ENCODE measurements at places on chromosomes 1 and 21.

- peaks cover 35% of the 10 kb centered on the region for H3K4me1 ChIP-seq
- no peaks in the 10 kb centered on the region for H3K27me3 ChIP-seq
- no peak overlapping the region for H3K4me3 ChIP-seq
These were observed 4.3 kb downstream of the GBP2 start for GRCh38 chr1:89121641-89122040.

GRCh38 chr1:107964336-107965109 lies 457 bp downstream of the VAV3 start:
- H3K4me1 ChIP-seq: peaks cover 23% of the 10 kb centered on the region
- H3K27me3 ChIP-seq: peaks cover 3% of the 10 kb centered on the region

DNA sequence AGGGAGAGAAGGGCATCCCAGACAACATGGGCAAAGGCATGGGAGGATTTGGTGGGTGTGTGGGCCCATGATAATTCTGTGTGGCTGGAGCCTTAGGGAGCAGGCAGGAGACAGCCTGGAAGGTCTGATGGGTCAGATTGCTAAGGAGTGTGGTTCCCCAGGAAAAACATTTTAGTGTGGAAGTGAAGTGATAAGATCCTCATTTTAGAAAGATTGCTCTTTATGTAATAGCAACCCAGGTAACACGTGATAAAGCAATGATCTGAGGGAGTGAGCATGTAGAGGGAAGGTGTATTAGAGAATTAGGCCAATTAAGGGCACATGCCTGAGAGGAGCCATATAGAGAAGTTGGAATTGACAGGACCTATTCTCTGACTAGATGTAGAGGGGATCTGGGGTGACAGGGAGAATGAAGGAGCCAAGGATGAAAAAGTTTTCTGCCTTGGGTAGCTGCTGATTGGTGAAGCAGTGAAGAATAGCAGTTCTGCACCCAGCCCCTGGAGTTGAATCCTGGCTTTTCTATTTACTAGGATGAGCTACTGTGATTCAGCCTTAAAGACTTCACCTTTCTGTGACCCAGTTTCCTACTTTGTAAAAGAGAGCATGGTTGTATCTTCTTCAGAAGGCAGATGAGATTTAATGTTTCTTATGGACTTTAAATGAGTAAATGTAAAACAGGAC lies 18.7 kb upstream of the SLAMF6 start:
- DNase-seq: no peak
- H3K4me3 ChIP-seq: no peak overlapping the region
- H3K27ac ChIP-seq: peak overlapping the region; percentile 29
- H3K4me1 ChIP-seq: peaks cover 43% of the 10 kb centered on the region
- peaks cover 24% of the 10 kb centered on the region for H3K36me3 ChIP-seq
- H3K27me3 ChIP-seq: no peaks in the 10 kb centered on the region

DNA sequence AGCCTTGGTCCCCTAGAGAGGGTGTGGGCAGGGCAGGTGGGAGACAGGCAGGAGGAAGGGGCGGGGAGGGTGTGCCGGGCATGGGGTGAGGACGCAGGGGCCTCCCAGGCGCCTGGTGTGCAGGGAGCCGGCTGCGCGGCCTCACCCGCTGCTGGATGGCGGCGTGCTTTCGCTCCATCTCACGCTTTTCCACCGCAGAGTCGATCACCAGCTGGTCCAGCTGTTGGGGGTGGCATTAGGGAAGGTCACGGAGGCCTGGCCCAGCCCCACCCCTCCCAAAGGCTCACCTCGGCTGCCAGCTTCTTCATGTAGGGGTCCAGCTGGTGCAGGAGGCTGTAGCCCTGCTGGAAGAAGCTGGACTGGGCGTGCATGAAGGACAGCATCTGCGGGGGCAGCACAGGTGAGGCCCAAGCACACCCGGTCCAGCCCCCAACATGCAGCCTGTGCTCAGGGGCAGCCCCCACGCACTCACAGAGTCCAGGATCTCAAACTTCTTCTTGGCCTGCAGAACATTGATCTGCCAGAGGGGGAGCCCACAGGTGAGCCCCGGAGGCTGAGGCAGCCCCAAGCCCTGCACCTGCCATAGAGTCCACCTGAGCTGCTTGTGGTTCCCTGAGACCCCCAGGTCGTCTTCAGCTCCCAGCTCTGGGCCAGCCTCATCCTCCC lies 7.9 kb downstream of the ACAP3 start:
- no peak for DNase-seq
- peaks cover 2% of the 10 kb centered on the region for H3K36me3 ChIP-seq
- H3K27me3 ChIP-seq: no peaks in the 10 kb centered on the region
- no peak overlapping the region for H3K4me3 ChIP-seq

GRCh38 chr21:46003575-46004007 lies 22.0 kb downstream of the COL6A1 start:
- H3K27ac ChIP-seq: no peak overlapping the region
- DNase-seq: no peak
- no peak overlapping the region for H3K4me3 ChIP-seq

DNA sequence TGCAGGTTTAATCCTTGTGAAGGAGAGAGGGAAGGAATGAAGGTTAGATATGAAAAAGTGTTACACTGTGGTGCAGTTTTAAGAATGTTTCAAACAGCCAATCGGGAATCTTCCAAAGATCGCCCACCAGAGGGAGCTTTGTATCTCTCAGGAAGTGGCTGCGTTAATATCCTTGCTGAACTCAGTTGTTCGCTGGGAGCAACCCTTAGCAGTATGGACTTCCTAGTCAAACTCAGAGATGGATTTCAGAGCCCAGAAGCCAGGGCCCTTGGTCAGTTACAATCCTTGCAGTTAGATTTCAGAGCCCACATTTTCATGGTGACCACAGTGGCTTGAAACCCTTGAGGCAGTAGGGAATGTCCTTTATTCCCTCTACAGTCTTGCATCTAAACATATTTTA lies 136.2 kb downstream of the NTNG1 start:
- H3K4me1 ChIP-seq: no peaks in the 10 kb centered on the region
- H3K27me3 ChIP-seq: no peaks in the 10 kb centered on the region
- H3K27ac ChIP-seq: no peak overlapping the region
- H3K4me3 ChIP-seq: no peak overlapping the region

- no peak overlapping the region for H3K27ac ChIP-seq
- H3K4me1 ChIP-seq: no peaks in the 10 kb centered on the region
- no peaks in the 10 kb centered on the region for H3K27me3 ChIP-seq
- no peak for DNase-seq
- no peaks in the 10 kb centered on the region for H3K36me3 ChIP-seq
- no peak overlapping the region for H3K4me3 ChIP-seq
These were observed 5.7 kb downstream of the GSTM5 start for GRCh38 chr1:109717729-109718128.

DNA sequence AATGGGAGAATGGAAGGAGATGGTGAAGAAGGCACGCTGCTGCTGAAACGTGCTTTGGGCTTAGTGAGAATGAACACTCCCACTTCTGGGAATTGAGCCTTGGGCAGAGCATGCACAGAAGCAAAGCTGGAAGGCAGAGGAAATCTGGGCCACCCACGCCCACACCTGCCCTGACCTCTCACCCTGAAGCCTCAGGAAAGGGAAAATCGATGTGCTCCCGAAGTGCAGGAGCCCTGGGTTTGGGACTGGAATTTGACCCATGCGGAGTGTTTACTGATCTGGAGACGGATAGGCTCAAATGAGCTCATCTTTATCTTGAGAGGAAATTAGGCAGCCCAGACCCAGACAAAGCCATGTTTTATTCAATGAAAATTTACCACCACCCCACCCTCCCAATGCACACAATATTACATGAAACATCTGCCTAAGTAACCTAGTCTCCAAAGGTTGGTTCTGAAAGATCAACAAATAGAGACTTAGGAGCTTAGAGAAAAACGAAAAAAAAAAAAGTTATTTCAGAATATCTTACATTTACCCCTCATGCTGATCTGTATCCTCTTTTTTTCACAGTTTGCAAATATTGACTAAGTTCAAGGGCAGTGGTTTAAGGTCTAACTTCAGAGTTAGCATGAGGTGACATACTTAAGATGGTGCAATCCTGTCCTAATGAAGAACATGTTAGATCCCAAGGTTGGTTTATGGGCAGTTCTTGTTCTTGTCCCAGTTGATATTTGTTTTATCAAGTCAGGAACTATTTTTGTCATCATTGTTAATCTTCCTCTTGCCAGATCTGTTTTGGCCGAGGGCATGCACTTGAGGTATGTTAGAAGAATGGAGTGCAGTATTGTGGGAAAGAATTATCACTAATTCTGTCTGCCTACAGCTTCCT lies 63.0 kb downstream of the PROX1 start:
- no peak overlapping the region for H3K4me3 ChIP-seq
- no peak overlapping the region for H3K27ac ChIP-seq
- no peaks in the 10 kb centered on the region for H3K4me1 ChIP-seq
- H3K27me3 ChIP-seq: no peaks in the 10 kb centered on the region
- no peaks in the 10 kb centered on the region for H3K36me3 ChIP-seq
- DNase-seq: no peak

GRCh38 chr1:38168365-38168764 lies 121.8 kb upstream of the POU3F1 start:
- peaks cover 3% of the 10 kb centered on the region for H3K27me3 ChIP-seq
- H3K36me3 ChIP-seq: no peaks in the 10 kb centered on the region
- no peak overlapping the region for H3K27ac ChIP-seq
- H3K4me3 ChIP-seq: no peak overlapping the region

GRCh38 chr1:220243947-220244346 lies 28.3 kb downstream of the RAB3GAP2 start:
- no peak overlapping the region for H3K4me3 ChIP-seq
- H3K27ac ChIP-seq: no peak overlapping the region
- H3K36me3 ChIP-seq: peaks cover 39% of the 10 kb centered on the region
- H3K4me1 ChIP-seq: peaks cover 5% of the 10 kb centered on the region
- DNase-seq: no peak
- H3K27me3 ChIP-seq: no peaks in the 10 kb centered on the region

GRCh38 chr1:111903871-111904449 lies 85.5 kb downstream of the KCND3 start:
- DNase-seq: no peak
- no peaks in the 10 kb centered on the region for H3K36me3 ChIP-seq
- H3K27me3 ChIP-seq: peaks cover 10% of the 10 kb centered on the region
- H3K4me3 ChIP-seq: no peak overlapping the region

DNA sequence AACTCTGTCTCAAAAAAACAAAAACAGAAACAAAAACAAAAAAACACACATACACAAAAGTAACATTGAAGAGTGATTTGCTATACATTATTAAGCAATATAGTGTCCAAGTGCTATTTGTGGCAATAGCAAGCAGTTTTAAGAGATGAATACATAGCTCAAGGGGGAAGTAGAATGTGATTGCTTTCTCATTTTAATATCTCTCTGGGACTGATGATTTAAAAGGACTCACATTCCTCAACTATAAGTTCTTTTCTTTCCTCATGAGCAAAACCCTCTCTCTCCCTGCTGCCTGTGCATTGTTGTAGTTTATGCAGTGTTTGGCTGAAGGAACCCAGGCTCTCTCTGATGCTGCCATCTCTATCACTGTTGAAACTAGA lies 47.0 kb upstream of the CSF1 start:
- H3K27me3 ChIP-seq: no peaks in the 10 kb centered on the region
- peaks cover 19% of the 10 kb centered on the region for H3K4me1 ChIP-seq
- H3K4me3 ChIP-seq: no peak overlapping the region
- H3K36me3 ChIP-seq: peaks cover 10% of the 10 kb centered on the region
- no peak overlapping the region for H3K27ac ChIP-seq

DNA sequence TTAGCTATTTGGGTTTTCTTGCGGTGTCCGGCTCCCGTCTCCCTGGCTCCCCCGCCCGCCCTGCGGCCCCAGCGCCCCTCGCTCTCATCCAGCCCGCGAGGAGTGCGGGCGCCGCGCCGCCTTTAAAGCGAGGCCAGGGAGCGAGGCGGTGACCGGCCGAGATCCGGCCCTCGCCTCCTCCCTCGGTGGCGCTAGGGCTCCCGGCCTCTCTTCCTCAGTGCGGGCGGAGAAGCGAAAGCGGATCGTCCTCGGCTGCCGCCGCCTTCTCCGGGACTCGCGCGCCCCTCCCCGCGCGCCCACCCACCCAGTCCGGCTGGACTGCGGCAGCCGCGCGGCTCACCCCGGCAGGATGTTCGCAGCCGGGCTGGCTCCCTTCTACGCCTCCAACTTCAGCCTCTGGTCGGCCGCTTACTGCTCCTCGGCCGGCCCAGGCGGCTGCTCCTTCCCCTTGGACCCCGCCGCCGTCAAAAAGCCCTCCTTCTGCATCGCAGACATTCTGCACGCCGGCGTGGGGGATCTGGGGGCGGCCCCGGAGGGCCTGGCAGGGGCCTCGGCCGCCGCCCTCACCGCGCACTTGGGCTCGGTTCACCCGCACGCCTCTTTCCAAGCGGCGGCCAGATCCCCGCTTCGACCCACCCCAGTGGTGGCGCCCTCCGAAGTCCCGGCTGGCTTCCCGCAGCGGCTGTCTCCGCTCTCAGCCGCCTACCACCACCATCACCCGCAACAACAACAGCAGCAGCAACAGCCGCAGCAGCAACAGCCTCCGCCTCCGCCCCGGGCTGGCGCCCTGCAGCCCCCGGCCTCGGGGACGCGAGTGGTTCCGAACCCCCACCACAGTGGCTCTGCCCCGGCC lies 492 bp downstream of the HLX start:
- peak overlapping the region; percentile 87 for H3K4me3 ChIP-seq
- H3K27me3 ChIP-seq: peaks cover 77% of the 10 kb centered on the region
- peaks cover 5% of the 10 kb centered on the region for H3K36me3 ChIP-seq
